Foreskin keratinocyte (primary cell): ENCODE measurements at places on chromosomes 3 and 15.

GRCh38 chr15:28959326-28959725 lies 73.6 kb downstream of the APBA2 start:
- DNase-seq: no peak

DNA sequence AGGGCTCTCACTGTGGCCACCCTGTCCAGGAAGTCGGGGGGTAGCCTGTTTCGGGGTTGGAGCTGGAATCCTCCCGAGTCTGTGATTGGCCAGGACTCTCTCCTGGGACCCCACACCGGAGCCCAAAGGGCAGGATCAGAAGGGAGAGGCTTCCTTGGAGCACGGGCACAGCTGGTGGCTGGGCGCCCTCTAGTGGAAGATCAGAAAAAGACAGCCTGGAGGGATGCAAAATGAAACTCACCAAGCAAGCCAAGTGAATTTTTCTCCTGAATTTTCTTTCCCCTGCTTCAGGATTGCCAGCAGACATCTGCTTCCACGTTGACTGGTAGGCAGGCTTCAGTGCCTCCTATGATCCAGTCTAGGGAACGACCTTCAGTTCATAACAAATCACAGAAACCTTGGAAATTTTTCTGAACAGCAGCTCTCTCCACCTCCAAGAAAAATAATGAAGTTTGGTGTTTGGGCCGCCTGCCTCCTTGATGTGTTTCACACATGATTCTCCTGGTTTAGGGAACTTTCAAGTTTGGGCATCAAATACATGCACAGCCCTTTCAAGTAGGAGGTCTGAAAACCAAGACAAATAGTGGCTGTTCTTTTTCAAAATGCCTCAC lies 224.6 kb downstream of the VPS13C start:
- peak; percentile 8 for DNase-seq

DNA sequence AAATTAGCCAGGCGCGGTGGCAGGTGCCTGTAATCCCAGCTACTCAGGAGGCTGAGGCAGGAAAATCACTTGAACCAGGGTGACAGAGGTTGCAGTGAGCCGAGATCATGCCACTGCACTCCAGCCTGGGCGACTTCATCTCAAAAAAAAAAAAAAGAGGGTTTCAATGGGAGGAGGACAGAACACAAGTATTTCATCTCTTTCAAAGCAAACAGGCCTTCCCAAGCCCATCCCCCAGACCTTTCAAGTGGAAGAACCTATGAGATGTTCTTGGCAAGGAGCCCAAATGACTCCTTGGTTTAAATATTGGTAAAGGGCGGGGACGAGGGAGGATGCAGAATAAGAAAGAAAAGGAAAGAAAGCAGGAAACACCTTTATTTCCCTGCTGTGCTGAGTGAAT lies 62.2 kb upstream of the MCF2L2 start:
- peak; percentile 96 for DNase-seq

- no peak for DNase-seq
These were observed at the start of gene CLEC3B for GRCh38 chr3:45026038-45026437. Gene CLEC3B, plus strand, starts transcription at chr3:45026303. Its CDS starts 60 bp downstream, at chr3:45026363.

GRCh38 chr3:129358772-129359371 lies 69.6 kb downstream of the EFCAB12 start:
- no peak for DNase-seq
